IMR-90 (cell line): ENCODE measurements at places on chromosomes 6 and 20. TPM values are rescaled to one million over a fixed set of nuclear protein-coding genes. Genes with fewer than 3 reads are reported as not detected.

Gene SLC26A8
- not detected in 2 replicates for total RNA-seq

Gene PCIF1
- 5.4 and 6.1 TPM in 2 replicates for total RNA-seq

Gene CALHM6
- 0.72 and 0.83 TPM in 2 replicates for total RNA-seq

Gene FAXC
- 1.1 and 1.9 TPM in 2 replicates for total RNA-seq

Gene GLP1R
- total RNA-seq = not detected in 2 replicates

Gene CDS2
- total RNA-seq = 47.1 and 57.5 TPM in 2 replicates

Gene OPRL1
- total RNA-seq = 0.28 and 0.36 TPM in 2 replicates

Gene SLC22A3
- not detected in 2 replicates for total RNA-seq

- H3K27me3 ChIP-seq = peaks cover 15% of the 10 kb centered on the region
- no peak for DNase-seq
- no peak overlapping the region for H3K4me3 ChIP-seq
- no peaks in the 10 kb centered on the region for H3K4me1 ChIP-seq
- H3K36me3 ChIP-seq = no peaks in the 10 kb centered on the region
Measured at GRCh38 chr6:6803180-6803977, 214.9 kb downstream of the LY86 start.

DNA sequence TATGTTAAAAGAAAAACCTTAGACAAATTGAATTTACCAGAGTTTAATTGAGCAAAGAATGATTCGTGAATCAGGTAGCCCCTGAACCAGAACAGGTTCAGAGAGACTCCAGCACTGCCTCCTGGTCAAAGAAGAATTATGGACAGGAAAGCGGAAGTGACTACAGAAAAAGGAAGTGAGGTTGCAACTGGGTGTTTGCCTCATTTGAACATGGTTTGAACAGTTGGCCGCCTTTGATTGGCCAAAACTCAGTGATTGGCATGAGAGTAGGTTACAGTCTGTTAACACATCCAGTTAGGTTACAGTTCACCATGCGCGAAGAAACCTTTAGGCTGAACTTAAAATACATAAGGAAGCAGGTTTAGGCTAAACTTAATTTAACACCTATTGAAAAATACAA is 248.8 kb downstream of the TFAP2A start:
- H3K27me3 ChIP-seq = no peaks in the 10 kb centered on the region
- no peaks in the 10 kb centered on the region for H3K4me1 ChIP-seq
- H3K36me3 ChIP-seq = no peaks in the 10 kb centered on the region
- no peak overlapping the region for H3K4me3 ChIP-seq
- no peak for DNase-seq

- peak; percentile 68 for DNase-seq
- no peaks in the 10 kb centered on the region; the same call in 1 of the 2 replicates for H3K27me3 ChIP-seq
- H3K4me3 ChIP-seq = no peak overlapping the region
- H3K36me3 ChIP-seq = no peaks in the 10 kb centered on the region
Measured at GRCh38 chr6:1363729-1364572, 25.4 kb upstream of the FOXF2 start.

DNA sequence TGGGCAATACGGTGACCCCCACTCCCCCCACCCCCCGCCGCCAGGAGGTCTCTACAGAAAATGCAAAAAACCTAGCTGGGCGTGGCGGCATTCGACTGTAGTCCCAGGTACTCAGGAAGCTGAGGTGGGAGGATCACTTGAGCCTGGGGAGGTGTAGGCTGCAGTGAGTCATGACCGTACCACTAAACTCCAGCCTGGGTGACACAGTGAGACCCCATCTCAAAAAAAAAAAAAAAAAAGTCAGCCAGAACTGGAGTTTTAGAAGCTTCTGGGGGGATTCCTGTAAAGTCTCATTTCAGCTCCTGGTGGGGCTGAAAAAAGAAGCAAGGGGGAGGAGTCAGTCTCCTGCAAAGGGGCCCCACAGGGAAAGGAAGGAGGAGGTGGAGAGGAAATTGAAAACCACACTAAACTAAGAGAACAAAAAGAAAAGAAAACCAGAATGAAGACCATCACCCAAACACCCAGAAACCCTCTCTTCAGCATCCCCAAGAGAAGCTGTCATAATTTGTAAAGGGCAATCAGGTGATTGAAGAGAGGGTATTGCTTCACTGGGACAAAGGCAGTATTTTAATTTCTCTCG is 50.4 kb downstream of the NOL4L start:
- no peaks in the 10 kb centered on the region for H3K36me3 ChIP-seq
- DNase-seq = no peak
- H3K4me1 ChIP-seq = peaks cover 4% of the 10 kb centered on the region; the same call in 1 of the 2 replicates
- no peak overlapping the region for H3K4me3 ChIP-seq
- H3K27ac ChIP-seq = no peak overlapping the region
- H3K27me3 ChIP-seq = peaks cover 30% of the 10 kb centered on the region

GRCh38 chr6:1916334-1917070 is 306.8 kb downstream of the FOXC1 start:
- peak overlapping the region; percentile 41 for H3K27ac ChIP-seq
- H3K4me1 ChIP-seq = peaks cover 11% of the 10 kb centered on the region
- H3K27me3 ChIP-seq = no peaks in the 10 kb centered on the region
- peak; percentile 83 for DNase-seq
- no peaks in the 10 kb centered on the region for H3K36me3 ChIP-seq

DNA sequence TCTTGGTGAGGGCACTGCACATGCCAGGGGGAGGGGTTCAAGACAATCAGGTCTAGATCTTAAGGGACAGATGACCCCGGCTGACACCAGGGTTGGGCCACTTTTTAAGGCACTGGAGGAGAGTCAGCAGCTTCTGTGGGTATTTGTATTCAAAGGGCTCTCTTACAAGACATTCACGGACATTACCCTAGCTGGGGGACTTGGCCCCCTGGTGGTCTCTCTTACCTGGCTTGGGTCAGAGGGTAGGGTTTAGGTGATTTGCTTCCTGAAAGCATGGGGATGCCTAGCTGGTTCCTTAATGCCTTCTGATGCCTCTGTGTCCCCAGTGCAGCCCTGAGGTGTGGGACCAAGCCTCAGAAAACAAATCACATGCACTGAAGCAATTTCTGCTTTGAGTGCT is 354.7 kb downstream of the CDC5L start:
- no peak overlapping the region for H3K4me3 ChIP-seq
- no peak for DNase-seq
- H3K36me3 ChIP-seq = no peaks in the 10 kb centered on the region
- peaks cover 10% of the 10 kb centered on the region for H3K4me1 ChIP-seq
- H3K27me3 ChIP-seq = peaks cover 23% of the 10 kb centered on the region
- H3K27ac ChIP-seq = no peak overlapping the region

DNA sequence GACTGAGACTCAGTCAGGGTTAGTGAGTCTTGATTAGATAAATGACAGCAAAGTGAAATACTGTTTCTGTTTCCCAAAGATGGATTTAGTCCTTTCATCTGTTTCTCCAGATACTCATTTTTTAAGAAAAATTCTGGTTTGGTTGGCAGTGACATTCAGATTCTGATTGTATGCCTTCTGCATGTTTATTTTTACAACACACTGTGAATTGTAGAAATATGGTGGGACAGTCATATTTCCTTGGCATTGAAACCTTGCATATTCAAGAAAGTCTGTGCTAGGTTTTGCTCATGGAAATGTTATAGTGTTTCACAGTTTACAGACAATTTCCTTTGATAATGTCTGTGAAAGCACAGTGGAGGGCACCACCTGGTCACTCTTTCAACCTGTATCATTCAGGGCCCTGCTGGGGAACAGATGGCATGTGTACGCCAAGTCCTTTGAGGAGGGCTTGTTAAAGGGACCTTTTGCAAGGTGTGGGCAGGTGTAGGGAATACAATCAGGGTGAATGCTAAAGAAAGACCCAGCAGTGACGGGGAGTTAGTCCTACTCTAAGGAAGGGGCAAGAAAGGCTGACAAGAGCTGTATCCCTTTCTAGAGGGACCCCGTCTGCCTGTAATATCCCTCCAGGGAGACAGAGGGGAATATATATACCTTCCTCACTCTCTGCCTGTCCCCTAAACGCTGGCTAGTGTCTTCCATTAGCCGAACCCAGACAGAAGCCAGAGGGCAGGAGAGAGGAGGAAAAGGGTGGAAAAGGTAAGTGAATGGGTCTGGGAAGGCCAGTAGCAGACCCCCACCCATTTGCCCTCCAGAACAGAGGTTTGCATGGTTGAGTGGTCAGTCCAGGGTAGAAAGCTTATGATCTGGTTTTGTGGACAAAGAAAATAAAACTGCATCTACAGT is 10.2 kb downstream of the PLCB4 start:
- no peaks in the 10 kb centered on the region; the same call in 1 of the 2 replicates for H3K36me3 ChIP-seq
- peaks cover 10% of the 10 kb centered on the region for H3K4me1 ChIP-seq
- no peaks in the 10 kb centered on the region for H3K27me3 ChIP-seq
- no peak overlapping the region for H3K4me3 ChIP-seq
- no peak for DNase-seq
- no peak overlapping the region for H3K27ac ChIP-seq

DNA sequence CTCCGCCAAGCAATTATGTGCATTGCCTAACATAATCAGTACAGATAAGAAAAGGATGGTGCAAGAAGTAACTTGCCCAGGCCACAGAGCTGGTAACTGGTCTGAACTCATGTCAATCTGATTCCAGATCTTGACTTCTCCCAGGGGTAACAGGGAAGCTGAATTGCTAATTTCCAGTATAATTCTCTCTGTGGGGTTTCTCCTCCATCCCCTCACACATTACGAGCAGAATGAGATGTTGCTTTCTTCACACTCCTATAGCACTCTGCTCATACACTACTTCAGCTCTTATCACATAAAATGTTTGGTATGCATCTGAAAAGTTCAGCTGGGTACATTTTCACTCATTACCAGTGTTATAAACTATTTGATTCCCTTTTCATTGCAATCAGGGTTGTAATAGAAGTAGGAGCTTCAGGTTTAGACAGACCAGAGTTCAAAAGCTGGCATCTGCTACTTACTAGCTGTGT is 24.0 kb upstream of the LRRC1 start:
- no peak overlapping the region for H3K4me3 ChIP-seq
- DNase-seq = peak; percentile 23
- H3K27me3 ChIP-seq = no peaks in the 10 kb centered on the region
- H3K4me1 ChIP-seq = peaks cover 5% of the 10 kb centered on the region; the same call in 1 of the 2 replicates
- no peak overlapping the region for H3K27ac ChIP-seq

- DNase-seq = no peak
- no peak overlapping the region for H3K27ac ChIP-seq
- H3K36me3 ChIP-seq = no peaks in the 10 kb centered on the region
- no peaks in the 10 kb centered on the region for H3K4me1 ChIP-seq
Measured at GRCh38 chr6:155854787-155855186, 399.1 kb upstream of the NOX3 start.

GRCh38 chr20:2891343-2891742 is 18.1 kb downstream of the PTPRA start:
- no peak overlapping the region for H3K4me3 ChIP-seq
- H3K27ac ChIP-seq = no peak overlapping the region
- no peaks in the 10 kb centered on the region for H3K27me3 ChIP-seq
- peaks cover 2% of the 10 kb centered on the region; the same call in 1 of the 2 replicates for H3K36me3 ChIP-seq
- DNase-seq = no peak
- no peaks in the 10 kb centered on the region; the same call in 1 of the 2 replicates for H3K4me1 ChIP-seq

GRCh38 chr6:131281471-131282270 is 146.4 kb downstream of the AKAP7 start:
- DNase-seq = peak; percentile 17
- H3K4me3 ChIP-seq = no peak overlapping the region
- H3K4me1 ChIP-seq = no peaks in the 10 kb centered on the region
- H3K36me3 ChIP-seq = no peaks in the 10 kb centered on the region
- no peak overlapping the region for H3K27ac ChIP-seq

- no peaks in the 10 kb centered on the region for H3K27me3 ChIP-seq
- no peak for DNase-seq
- H3K36me3 ChIP-seq = 0 out of 2 replicates have a peak, but pooled peaks cover 3% of the 10 kb centered on the region
Measured at GRCh38 chr6:71385111-71385822, 96.7 kb downstream of the OGFRL1 start.

- no peaks in the 10 kb centered on the region for H3K27me3 ChIP-seq
- H3K4me1 ChIP-seq = no peaks in the 10 kb centered on the region
- DNase-seq = no peak
Measured at GRCh38 chr20:60804918-60805630, 447.0 kb upstream of the CDH4 start.

DNA sequence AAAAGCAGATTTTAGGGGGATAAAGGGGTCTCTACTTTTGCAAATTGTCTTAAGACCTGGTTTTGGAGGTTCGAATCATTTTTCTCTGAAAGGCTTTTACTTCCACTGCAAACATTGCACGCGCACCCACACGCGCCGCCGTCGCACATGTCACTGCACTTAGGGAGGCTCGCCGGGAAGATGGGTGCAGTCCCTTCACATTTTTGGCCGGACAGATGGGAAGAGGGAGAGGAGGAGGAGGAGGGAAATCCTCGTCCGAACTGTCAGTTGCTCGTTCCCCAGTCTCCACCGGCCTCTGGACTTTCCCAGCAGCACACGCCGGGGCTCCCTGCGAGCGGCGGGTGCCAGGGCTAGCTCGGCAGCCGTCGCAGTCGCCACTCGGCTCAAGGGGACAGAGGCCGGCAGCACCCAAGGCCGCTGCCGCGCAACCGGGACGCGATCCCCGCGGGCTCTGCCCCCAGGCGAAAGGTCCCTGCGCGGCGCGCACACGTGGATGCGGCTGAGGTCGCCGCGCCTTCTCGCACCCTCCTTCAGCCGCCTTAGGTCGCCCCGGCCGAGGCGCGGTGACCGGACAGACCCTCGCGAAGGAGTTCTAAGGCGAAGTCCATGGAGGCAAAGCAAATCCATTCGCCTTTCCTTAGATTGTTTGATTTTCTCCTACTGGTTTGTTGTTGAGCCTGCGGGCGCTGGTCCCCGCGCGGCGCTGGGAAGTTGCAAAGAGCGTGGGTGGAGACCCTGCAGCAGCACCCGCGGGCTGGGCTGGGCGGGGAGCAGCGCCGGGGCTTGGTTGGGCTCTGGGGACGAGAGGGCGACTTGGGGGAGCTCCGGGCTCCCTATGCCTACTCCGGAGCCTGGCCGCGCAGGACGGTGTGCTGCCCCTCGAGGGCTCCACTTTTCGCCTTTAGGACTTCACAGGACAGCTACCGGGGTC is 1.2 kb downstream of the MYB start:
- H3K27me3 ChIP-seq = peaks cover 32% of the 10 kb centered on the region
- H3K36me3 ChIP-seq = no peaks in the 10 kb centered on the region
- no peak for DNase-seq

DNA sequence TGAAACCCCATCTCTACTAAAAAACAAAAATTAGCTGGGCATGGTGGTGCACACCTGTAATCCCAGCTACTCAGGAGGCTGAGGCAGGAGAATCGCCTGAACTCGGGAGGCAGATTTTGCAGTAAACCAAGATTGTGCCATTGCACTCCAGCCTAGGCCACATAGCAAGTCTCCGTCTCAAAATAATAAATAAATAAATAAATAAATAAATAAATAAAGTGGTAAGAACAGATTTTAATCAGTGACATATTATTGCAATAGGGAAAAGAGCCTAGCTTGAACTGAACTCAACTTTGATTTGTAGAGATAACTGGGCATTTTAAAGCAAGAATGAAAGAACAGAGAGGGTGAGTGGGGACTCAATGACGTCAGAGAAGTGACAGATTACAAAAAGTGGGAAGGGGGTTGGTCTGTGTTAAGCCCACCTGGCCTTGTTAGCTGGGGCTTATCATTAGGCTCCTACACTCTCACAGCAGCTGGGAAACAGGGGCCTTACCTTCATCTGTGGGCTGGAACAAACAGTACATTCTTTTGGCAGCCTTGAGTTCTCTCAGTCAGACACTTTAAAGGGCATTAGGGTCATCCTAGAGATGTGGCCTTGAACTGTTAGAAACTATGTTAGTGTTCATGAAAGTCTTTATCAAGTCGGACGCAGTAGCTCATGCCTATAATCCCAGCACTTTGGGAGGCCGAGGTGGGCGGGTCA is 24.5 kb upstream of the KIFC1 start:
- no peaks in the 10 kb centered on the region for H3K36me3 ChIP-seq
- H3K4me1 ChIP-seq = no peaks in the 10 kb centered on the region
